ENCODE measurements at places on chromosomes 16 and 17.

GRCh38 chr16:68421076-68421475 is 27.2 kb downstream of the SMPD3 start:
- no peak for DNase-seq

DNA sequence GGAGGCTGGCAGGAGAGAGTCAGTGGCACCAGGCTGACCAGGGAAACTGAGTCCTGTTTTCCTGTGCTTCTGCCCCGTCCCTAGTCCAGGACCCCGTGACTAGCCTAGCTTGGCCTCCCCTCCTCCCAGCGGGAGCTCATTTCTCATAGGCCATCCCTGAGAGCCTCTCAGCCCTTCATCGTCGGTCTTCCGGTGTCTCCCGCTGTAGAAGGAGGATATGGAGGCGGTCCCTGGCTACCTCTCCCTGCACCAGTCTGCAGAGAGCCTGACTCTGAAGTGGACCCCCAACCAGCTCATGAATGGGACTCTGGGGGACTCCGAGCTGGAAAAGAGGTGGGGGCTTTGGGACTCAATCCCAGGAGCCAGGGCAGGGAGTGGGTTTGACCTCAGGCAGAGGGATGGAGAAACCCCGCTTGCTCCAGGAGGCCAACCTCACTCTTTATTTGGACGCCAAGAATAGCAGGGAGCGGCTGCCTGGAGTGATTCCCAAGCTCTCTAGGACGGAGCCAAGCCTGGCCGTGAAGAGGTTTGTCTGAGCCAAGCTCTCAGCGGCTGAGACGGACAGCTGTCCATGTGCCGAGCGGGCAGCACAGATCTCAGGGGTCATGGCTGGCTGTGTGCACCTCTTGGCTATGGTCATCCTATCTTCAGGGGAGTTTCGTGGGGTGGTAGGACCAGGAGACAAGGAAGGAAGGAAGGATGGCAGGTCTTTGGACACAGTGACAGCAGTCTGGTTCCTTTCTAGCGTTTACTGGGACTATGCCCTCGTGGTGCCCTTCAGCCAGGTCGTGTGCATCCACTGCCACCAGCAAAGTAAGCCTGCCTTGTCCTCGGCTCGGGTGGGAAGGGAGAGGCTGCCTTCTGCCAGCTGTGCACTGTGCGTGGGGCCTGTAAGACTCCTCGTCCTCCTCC is 26.8 kb downstream of the SGSM2 start:
- no peak for DNase-seq

- DNase-seq, result no peak
These were observed 95.5 kb downstream of the KATNIP start for GRCh38 chr16:27645396-27645795.

DNA sequence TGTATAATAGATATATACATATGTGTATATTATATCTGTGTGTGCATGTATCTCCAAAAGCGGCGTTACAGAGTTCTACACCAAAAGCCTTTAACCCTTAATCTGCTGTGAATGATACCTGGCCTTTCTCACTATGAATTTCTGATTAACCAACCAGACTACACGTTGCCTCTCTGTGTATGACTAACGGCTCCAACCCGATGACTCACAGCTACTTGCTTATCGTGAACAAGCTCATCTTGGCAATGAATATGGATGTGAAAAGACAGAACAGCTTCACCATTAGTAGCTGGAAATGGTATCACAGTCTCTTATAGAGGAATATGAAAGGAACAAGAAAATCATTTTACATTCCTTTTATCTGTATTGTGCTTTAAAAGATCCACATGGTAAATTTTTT is 23.8 kb upstream of the ARHGAP44 start:
- DNase-seq, result no peak

GRCh38 chr16:87240211-87241136 is 76.7 kb downstream of the C16orf95 start:
- DNase-seq, result no peak

- no peak for DNase-seq
These were observed 15.7 kb downstream of the GJD3 start for GRCh38 chr17:40348562-40349476.

DNA sequence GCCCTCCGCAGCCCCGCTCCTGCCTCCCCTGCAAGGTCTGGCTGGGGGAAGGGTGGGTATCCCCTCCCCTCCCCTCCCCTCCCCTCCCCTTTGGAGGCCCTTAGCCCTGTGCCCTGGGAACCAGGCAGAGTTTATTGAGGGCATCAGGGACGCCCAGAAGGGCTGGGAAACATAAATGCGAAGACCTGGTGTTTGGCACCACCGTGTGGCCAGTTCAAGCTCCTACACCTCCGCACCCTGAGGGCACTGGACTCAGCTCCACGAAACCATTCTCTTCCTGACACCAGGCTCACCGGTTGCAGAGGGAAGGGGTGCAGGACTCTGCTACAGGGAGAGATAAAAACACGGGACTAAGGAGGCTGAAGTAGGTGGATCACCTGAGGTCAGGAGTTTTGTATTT is 1.0 kb upstream of the AIPL1 start:
- peak; percentile 32 for DNase-seq

DNA sequence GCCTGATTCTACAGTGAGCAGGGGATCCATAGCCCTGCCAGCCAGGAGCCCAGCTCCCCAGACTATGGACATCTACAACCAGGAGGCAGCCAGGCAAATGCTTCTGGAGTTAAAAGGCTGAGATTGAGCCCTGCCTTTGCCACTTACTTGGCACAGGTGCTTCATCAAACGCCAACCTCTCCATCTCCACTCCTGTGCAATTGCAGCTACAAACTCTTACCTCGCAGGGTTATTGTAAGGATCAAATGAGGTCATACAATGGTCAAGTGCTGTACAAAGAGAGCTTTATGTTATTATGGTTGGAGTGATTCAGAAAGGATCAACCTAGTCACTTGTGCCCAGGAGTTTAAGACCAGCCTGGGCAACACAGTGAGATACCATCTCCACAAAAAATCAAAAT is 9.8 kb upstream of the MYO18A start:
- DNase-seq, result no peak

DNA sequence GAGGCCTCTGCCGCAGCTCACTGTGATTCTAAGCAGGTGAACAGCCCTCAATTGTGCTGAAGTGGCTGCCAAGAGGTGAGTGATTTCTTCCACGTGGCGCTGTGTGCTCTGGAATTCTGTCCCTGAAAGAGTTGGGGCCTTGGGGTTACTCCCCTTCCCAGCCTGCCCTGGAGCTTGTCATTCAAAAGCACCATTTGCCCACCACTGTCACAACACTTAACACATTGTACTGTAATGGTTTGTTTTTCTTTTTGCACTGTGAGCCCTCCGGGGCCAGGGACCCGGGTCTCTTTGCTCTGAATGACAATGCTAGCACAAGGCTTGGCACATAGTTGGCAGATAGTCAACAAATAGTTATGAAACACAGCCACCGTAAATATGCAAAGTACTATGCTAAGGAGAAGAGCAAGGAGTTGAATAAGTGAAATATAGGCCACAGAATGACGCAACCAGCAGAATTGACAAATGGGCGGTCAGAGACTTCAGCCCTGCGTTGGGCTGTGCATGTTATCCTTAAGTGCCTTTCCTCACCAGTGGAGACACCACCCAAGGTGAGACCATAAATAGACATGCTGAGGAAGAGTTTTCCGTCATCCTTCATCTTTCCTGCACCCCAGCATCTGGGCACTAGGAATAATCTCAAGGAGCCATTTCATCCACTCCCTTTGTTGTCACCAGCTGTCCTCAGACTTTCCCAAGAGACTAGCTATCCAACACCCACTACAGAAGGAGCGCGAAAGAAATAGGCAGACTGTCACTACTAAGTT is 112.0 kb upstream of the DNAH9 start:
- no peak for DNase-seq

GRCh38 chr17:81821147-81821546 is 11.9 kb downstream of the MCRIP1 start:
- no peak for DNase-seq

GRCh38 chr16:14658063-14658462 is 25.3 kb downstream of the BFAR start:
- no peak for DNase-seq

DNA sequence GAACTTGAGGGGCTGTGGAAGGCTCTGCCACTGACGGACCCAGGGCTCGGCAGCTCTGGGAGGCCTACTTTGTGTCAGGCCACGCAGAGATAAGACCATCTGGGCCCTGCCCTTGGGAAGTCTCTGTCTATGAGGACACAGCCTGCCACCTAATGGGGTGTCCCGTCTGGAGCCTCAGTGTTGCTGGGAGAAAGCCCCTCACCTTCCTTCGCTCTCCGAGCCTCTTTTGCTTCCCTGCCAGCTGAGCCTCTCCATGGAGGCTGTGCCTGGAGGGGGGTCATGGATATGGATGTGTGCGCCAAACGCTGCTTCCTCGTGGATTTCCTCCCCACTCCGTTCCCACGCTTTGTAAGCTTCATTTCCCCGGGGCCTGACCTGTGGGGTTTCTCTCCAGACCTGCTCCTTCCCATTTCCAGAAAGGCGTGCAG is 228.8 kb downstream of the SEC14L1 start:
- DNase-seq, result no peak

DNA sequence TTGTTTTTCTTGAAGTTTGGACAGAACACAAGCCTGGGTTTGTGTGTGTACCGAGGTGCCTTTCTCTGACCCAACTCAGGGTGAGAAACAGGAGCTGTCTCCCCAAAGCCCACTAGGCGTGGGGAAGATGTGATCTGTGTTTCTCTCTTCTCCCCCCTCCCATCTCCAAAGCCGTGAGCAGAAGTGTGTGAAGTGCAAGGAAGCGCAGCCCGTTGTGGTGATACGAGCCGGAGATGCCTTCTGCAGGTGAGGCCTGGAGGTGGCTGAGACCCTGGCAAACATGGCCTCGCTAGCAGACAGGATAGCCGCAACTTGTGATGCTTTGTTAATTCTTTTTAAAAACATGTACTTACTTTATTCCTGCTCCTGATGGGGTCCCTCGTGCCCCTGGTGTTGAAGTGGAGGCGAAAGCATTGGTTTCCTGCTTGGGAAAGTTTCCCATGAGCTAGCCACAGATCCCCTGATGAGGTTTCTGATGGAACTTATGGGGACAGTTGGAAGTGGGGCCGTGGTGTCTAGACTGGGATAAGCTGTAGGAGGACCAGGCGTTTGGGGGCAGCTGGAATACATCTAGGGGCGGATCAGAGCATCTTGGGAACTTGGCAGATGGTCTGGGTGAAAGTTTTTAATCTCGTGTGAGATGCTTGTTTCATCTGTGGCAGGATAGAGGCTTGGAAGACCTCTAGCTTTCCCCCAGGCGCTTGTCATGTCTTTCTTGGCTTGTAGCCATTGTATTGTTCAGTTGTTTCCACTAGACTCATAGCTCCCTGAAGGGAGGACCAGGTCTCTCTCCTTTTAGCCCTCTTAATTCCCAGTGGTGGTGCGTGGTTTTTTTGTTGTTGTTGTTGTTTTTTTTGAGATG is 893 bp downstream of the CTU2 start:
- DNase-seq, result no peak

GRCh38 chr16:14564861-14565687 is 65.0 kb downstream of the PARN start:
- no peak for DNase-seq

- DNase-seq, result no peak
These were observed 3.1 kb downstream of the ALOX12 start for GRCh38 chr17:6998855-6999508.

All from activated T-helper 1 cell treated with anti-CD3 and anti-CD28 coated beads, Interleukin-2, amount 50 U/mL, for 16 hours (primary cell).